ENCODE measurements at places on chromosomes 2 and 18. TPM values are rescaled to one million over a fixed set of nuclear protein-coding genes. Genes with fewer than 3 reads are reported as not detected.

The MALL gene
- 5.9 TPM for polyA plus RNA-seq

The VPS54 gene
- polyA plus RNA-seq, result 6.6 TPM

The DIPK1C gene
- not detected for polyA plus RNA-seq

The GCKR gene
- not detected for polyA plus RNA-seq

The ACTG2 gene
- polyA plus RNA-seq, result 6.3 TPM

The ARHGAP28 gene
- polyA plus RNA-seq, result 2.9 TPM

The PEX13 gene
- 15.8 TPM for polyA plus RNA-seq

The FRZB gene
- 1.2 TPM for polyA plus RNA-seq

The ACMSD gene
- 0.11 TPM for polyA plus RNA-seq

The CCNYL1 gene
- 19.6 TPM for polyA plus RNA-seq

The TEKT4 gene
- not detected for polyA plus RNA-seq

The UGT1A6 gene
- polyA plus RNA-seq, result not detected

The ICOS gene
- not detected for polyA plus RNA-seq

The SPAST gene
- 19.4 TPM for polyA plus RNA-seq

The DNAH6 gene
- polyA plus RNA-seq, result 0.27 TPM
